NCI-H187 treated with DMSO at 0.1 percent for 48 hours (cell line): ENCODE measurements at places on chromosomes 7 and 10.

DNA sequence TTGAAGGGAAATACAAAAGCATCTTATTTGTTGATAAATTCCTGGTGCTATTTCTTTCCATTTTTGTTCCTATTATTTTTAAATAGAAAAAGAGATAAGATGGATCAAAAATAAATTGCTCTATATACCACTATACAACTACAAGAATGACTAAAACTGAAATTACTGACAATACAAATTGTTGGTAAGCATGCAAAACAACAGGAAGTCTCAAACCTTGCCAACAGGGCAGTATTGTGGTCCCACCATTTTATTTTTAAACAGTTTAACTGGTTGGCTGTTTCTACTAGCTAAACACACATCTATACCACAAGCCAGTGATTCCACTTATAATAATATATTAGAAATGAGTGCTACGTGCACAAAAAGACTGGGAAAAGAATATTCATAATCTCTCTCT, 213.0 kb downstream of the JAZF1 start:
- no peak for DNase-seq

GRCh38 chr10:99981581-99982199, 28.1 kb downstream of the DNMBP start:
- no peak for DNase-seq

- peak; percentile 45 for DNase-seq
These were observed 130.7 kb downstream of the ADRA2A start for GRCh38 chr10:111207500-111207899.

DNA sequence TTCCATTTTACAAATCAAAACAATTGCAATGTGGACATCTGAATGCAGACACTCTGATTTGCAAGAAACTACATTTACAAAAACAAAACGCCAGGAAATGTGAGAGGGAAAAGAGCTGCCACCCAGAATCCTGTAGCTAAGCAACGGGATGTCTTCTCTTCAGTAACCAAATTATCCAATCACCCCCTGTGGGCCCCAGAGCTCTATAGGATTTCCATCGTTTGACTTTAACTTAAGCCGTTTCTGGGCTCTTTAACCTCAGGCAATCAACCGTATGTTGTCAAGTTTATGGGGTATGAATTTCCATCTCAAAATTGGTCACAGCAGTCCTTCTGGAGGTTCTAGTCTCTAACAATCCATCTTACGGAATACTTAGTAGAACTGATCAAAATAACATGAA, 240.5 kb downstream of the ETV1 start:
- no peak for DNase-seq

- no peak for DNase-seq
These were observed 144.1 kb upstream of the FAM171A1 start for GRCh38 chr10:15515202-15515601.

DNA sequence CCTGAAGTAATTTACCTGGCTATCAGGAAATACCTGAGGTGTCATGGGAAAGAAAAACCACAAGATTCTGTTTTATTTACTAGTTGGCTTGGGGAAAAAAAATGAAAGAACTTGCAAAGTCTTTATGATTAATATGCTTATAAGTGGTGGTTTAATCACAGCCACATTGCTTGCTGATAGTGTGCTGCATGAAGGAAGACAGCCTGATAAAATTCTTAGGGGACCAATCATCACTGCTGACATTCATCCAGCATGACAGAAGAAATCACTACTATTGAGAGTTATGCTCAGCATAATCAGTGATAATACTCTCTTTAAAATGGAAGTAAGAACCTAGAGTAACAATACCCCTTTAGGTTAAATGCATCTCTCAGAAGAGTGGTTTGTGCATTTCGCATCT, 150.2 kb upstream of the LRRN3 start:
- no peak for DNase-seq

- DNase-seq = no peak
These were observed 72.0 kb upstream of the FAM20C start for GRCh38 chr7:120164-120991.

- DNase-seq = no peak
These were observed 20.0 kb downstream of the SH3PXD2A start for GRCh38 chr10:103835096-103836050.

DNA sequence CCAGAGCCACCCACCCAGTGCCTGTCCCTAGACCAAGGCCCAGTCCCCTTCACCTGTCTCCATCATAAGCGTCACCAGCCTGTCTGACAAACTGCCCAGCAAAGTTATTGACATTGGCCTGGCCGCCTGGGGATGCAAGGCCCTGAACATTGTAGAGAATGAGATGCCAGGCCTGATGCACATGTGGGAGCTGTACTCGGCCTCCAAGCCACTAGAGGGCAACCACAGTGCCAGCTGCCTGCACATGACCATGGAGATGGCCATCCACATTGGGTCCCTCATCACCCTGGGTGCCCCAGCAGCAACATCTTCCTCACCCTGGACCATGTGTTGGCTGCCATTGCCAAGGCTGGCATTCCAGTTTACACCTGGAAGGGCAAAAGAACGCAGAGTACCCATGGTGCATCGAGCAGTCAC, 63.7 kb upstream of the ANTXRL start:
- DNase-seq = no peak

DNA sequence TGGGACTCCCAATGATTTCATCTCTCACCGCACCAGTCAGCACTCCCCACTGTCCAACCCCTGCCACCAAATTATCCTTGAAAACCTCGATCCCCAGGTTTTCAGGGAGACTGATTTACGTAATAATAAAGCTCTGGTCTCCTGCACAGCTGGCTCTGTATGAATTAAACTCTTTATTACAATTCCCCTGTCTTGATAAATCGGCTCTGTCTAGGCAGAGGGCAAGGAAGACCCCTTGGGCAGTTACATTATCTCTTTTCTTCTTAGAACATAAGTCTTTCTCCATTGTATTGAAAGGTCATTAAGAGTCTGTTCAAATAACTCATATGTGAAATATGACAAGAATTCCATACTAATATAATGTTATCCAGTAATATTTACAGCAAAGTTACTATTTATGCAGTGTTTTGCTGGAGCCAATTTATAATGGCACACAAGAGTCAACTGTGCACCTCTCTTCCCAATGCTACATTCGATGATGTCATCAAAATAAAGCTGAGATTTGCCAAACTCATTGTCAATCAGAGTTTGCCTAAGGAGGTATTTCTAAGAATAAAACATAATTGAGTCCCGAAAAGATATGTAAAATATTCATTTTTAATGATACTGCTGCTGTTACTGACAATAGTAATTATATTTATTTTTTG, 1297.2 kb upstream of the LRRTM3 start:
- no peak for DNase-seq

DNA sequence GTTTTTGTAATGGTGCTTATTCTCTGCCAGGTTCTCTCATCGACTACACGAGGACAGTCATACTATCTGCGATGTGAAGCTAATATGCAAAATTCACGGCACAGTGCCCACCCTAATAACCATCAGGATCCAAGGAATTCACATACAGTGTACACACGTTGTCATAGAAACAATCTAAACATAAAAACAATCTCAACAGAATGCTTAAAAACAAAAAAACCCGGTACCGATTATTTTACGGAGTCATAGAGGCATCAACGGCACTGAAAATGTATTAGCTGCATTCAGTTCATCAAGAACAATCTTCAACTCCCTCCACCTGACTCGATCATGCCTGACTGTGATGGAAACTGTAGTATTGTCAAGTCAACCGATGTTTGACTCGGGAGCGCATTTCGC, 628 bp downstream of the MRPS33 start:
- no peak for DNase-seq

GRCh38 chr10:91210435-91210834, 10.0 kb upstream of the PCGF5 start:
- peak; percentile 91 for DNase-seq

- no peak for DNase-seq
These were observed 962 bp upstream of the SLC26A4 start for GRCh38 chr7:107659666-107660065.

DNA sequence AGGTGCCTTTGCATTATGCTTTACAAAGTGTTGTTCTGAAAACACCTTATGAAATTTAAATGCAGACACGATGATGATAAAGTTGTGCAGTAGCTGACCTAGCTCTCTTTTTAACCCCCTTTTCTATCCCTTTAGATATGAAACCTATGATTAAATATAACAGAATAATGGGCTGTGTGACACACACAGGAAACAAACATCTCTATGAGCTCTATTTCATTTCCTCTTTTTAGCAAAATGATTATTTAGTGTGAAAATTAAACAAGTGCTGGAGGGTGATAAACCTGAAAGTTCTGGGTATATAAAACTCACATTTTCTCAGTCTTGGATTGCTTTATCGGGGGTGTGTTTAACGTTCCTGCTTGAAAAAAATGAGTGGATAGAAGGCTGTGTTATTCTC, 1310.5 kb upstream of the CELF2 start:
- DNase-seq = no peak

GRCh38 chr7:16421333-16422102, at the start of gene CRPPA:
TSS of gene CRPPA (minus strand) at chr7:16421538. CDS start at chr7:16421322, 216 bp downstream.
- no peak for DNase-seq
